Mesangial cell (primary cell): ENCODE measurements at places on chromosomes 5 and 9. TPM values are rescaled to one million over a fixed set of nuclear protein-coding genes. Genes with fewer than 3 reads are reported as not detected.

The ZFP62 gene
- 3.1 and 11.2 TPM in 2 replicates for total RNA-seq

The FAM240B gene
- 0.13 TPM in 1 of 2 replicates, not detected in the other for total RNA-seq

The HAVCR2 gene
- 0.33 and 6.8 TPM in 2 replicates for total RNA-seq

The RAB3C gene
- under 0.01 TPM in 1 of 2 replicates, not detected in the other for total RNA-seq

The IFNB1 gene
- not detected in 2 replicates for total RNA-seq

The HBEGF gene
- total RNA-seq, result 26.5 and 34.9 TPM in 2 replicates

The SLC9A3 gene
- total RNA-seq, result 2.9 and 3.4 TPM in 2 replicates

The SHOC1 gene
- total RNA-seq, result not detected in 2 replicates

The MLANA gene
- total RNA-seq, result not detected in 2 replicates

The TRPM3 gene
- total RNA-seq, result under 0.01 and 0.63 TPM in 2 replicates

The PURA gene
- total RNA-seq, result 2.3 and 4.4 TPM in 2 replicates

The GRXCR2 gene
- total RNA-seq, result not detected in 2 replicates

The IL3 gene
- total RNA-seq, result not detected in 2 replicates

The SFXN1 gene
- 33.1 and 79.2 TPM in 2 replicates for total RNA-seq
